ENCODE measurements at places on chromosomes 6 and 20.

DNA sequence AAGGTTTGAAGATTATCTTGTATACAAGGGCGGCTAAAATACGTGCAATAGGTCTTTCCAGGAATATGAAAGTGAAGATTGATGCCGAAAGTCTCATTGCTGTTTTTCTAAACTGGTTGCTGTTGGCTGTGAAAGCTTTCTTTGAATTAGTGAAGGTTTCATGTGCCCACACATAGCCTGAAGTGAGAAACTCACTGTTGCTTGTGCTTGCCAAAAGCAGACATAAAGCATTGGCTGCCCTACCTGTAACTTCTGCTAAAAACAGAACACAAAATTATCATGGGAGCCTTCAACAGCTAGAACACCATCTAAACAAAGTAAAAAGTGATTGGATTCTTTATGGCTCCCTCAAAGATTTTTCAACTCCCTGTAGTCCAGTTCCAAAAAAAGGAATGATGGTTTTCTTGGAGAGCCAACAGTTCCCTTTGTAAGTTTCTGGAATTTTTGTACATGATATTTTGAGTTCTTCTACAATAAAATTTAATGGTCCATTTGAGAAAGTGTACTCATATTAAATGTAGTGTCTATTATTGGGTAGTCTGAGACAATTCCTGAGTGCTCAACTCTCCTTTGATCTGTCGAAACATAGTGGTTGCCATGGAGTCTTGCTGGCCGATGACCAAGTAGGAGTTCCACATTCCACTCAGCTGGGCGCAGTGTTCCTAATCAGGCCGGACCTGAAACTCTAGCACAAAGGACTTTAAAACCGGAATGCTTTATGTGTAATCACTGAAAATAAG lies 68.5 kb downstream of the PLEKHG1 start:
- peak; percentile 72 for DNase-seq

GRCh38 chr6:89299466-89299850 lies 15.6 kb downstream of the GABRR2 start:
- peak; percentile 31 for DNase-seq

DNA sequence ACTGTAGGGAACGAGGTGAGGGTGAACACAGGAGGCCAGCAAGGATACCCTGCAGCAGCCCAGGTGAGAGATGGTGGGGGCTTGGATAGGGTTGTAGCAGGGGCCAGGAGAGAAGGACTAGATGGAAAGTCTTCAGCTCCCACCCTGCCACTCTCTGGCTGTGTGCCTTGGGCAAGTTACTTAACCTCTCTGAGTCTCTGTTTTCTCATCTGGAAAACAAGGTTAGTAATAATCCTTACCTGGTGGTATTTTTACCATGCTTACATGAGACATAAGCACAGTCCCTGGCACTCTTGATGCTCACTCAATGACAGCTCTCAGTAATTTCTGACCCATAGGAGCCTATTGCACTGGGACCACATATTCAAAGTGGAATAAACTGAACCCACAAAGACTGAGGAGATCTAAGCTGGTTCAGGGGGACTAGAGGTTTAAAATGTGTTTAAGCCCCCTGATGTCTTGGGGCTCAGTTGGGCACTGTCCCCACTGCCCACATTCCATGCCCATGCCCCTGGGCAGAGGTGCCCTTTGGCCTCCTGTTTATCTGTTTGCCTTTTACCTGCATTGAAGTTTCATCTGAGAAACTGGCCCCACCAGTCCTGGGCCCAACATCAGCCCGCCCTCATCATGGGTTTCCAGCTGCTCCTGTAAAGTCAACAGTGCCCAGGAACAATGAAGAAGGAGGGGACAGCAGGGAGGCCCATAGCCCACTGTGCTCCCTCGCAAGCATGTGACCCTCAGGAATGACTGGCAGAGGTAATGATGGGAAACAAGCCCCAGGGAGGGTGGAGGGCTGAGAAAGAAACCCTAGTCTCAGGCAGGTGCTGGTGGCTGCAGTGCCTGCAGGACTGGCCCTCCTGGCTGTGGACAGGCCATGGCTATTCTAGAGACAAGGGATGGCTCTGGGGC lies 104.0 kb downstream of the VEGFA start:
- no peak for DNase-seq

DNA sequence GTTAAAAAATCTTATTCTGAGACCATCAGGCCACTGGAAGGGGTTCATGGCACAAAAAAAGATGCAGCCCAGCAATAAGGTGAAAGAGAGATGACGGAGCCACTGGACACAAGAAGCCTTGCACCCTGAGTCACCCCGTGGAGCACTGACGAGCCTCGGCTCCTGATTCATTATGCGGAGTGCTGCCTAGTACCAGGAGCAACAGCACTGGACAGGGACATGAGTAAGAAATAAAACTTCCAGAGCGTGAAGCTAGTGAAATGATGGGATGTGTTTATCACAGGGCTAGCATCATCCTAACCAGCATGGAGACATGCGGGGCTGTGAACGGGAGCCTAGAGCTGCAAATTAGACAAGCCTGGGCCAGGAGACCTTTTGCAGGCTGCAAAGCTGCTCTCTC lies 53.3 kb downstream of the RNASET2 start:
- DNase-seq: no peak

DNA sequence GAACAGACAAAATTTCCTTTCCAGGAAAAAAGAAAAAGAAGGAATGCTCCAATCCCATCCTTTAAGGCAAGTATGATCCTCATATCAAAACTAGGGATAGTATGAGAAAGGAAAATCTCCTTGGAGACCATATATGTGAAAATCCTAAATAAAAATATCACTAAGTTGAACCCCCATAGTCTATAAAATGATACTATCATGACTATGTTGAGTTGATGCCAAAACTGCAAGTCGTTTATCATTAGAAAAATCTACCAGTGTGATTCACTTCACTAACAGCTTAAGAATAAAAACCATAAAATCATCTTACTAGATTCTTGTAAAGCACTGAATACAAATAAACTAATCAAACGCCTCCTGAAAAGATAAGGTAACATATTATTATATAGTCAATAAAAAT lies 76.6 kb upstream of the STXBP5 start:
- peak; percentile 68 for DNase-seq

DNA sequence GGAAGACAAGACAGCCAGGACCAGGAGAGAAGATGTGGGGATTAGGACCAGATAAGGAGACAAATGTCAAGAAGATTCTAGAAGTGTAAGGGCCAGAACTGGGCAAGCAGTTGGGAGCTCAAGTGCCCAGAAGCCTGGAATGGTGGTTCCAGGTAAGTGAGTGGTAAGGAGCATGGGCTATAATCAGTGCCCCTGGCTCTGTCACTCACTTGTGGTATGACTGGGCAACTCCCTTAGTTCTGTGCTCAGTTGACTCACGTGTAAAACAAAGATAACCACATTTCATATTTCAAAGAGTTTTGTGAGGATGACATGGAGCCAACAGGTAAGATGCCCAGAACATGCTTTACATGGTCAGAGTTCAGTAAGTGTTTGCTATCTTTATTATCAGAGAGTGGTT lies 11.2 kb downstream of the CCDC167 start:
- DNase-seq: no peak

DNA sequence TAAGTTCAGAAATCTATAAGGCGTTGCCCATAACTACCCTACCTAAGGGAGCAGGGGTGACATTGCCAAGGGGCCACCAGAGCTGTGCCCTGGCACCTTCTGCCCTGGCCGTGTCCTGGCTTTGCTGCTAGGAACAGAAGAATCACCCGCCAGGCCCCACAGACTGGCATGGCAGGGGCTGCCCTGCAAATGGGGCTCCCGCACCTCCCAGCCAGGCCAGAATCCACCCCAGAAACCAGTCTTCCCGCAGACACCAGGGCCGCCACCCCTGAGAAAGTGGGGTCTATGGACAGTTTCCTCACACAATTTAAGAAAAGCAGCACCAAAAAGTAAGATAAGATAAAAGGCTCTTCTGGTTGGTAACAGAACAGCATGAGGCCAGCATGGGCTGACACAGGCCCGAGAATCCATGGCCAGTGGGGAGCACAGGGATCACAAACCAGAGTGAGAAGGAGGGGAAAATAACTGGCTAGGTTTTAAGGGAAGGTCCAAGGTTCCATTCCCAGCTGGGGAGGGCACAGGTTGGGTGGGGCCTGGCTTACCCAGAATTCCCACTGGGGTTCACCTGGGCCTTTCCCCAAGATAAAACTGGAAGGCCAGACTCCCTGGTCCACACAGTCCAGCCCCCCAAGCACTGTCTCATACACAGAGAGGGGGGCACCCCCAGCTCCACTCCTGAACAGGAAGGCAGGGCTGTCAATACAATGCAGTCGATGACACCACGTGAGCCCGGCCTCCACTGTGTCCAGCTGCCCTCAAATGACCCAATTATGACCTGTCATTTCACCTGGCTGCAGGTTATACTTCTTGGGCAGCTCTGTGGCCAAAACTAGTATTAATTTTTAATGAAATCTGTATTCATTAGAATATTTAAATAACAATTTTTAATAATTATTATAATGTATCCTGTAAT lies 59.4 kb downstream of the PYGB start:
- no peak for DNase-seq

GRCh38 chr6:50716899-50717509 lies 3.7 kb downstream of the TFAP2D start:
- DNase-seq: peak; percentile 12
